Islet precursor cell (in vitro differentiated cells): ENCODE measurements at places on chromosomes 6 and 20.
A peak's percentile ranks its signal among the peaks of the same experiment; 100 is the strongest.

DNA sequence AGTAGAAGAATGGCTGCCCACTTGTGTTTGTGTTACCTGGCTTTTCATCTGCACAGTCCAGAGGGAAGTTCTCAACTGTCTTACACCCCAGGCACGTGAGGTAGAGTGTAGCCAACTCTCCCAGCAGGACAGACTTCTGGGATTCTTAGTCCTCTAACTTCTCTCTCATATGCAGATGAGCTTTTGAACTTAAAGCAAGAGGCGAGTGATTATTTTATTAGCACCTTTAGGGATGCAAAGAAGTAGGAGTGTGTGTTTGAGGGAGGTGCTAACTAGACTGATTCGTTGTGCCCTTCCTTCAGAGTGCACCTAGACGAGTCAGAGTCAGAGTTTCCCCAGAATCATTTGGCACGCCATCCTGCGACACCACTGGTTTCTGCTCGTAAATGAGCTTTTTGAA, 10.8 kb downstream of the CDYL start:
- no peak for DNase-seq

DNA sequence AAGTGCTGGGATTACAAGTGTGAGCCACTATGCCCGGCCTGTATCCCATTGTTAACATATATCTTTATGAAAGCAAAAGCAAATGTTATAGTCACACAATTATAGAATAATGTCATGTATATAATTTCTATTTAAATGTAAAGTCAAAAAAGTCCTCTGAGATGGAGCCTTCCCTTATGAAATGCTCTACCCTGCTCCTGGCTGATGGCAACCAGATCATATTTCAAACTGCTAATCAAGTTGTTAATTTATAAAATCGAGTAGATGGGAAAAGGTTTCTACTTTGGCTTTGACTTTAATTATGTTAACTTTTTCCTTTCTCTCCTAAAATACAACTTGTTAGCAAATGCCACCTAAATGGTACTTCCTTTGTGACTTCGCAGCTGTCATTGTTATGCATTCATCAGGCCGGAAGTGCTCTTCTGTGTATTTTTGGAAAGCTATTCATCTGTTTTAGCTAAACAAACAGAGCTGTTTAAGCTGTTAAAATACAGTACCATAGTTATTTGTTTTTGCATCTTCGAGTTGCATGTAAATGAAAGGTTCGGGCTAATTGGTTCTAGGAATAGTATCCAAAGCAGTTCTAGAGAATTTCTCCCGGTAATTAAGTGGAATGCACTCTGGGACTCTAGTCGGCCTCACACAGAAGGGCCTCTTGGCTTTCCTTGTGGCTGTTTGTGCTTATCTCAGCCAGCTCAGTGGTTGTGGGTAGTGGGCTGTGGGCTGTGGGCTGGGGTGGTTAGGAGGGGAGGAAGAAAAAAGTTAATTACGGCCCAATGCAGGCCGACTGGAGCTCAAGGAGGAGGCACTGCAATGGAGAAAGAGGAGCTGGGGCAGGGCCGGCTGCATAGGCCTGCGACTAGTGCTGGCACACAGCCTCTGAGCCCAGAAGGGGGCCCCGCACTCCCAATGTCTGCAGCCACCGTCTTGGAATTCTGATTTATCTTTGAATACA, 34.8 kb downstream of the SLC35D3 start:
- peak; percentile 74 for DNase-seq

DNA sequence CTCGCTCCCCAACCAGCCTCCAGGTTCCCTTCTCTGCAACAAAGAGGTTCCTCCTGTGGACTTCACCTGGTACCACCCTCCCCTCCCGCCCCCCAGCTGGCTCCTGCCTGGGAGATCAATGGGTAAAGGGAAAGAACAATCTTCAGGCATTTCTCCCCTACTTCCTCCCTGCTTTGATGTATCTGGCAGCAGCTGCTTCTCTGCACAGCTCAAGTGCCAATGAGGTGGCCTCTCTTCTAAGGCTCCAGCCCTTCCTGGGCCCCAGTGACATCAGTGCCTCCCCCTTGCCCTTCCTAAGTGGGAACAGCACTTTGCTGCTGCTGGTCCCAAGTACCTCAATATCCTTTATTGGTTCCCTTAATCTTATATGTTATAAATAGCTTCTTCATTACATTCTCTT, 23.5 kb downstream of the MOCS1 start:
- no peak for DNase-seq

DNA sequence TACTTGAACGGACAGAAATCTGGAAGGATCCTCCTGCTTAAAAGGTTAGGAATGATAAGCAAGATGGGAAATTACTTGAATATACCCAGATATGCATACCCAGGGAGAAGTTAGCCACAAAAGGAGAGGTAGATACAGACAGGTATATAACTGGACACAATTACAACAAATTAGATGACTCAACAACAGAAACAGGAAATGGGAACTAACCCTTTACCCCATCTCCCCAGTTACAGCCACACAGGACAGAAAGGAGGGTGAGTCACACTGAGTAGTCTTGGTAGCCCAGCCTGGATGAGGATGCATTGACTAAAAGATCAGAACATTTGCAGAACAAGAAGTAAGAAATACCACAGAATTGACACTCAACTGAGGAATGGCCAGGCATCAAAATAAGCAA, 61.2 kb downstream of the C6orf52 start:
- peak; percentile 91 for DNase-seq

DNA sequence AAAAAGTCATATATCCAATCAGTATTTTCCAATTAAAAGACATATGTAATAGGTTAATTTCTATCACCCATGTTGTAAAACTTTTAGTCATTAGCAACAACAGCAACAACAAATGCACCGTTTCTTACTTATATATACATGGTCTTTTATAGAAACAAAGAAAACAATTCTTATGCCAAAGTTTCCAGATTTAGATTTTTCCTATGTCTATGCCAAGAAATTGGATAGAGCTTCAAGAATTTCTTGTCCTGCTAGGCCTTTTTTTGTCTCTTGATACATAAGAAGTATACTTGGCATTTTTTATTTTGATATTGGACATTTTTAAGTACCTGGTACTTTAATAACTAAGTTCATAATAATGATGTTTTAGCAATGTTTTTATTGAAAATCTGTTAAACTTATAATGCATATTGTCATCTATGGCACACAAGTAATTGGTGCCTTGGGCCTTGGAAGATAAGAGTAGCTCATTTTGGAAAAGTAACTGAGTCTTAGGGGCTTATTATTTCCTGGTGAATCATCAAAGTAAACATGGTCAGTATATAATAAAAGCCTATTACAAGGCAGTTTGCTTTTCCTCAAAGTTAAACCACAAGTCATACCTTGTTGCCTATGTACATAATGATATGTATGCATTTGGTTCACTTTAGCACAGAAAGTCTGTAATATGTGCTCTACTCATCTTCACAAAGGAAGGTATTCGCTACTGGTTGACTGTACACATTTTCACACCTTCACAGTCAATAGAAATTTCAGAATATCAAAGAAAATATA, 10.1 kb upstream of the FRK start:
- DNase-seq: no peak

- DNase-seq: no peak
Measured at GRCh38 chr20:62482146-62482809, 6.5 kb upstream of the GATA5 start.

- no peak for DNase-seq
Measured at GRCh38 chr6:91106083-91106482, 519.2 kb upstream of the MAP3K7 start.

- DNase-seq: no peak
Measured at GRCh38 chr20:32380745-32381144, 22.6 kb downstream of the ASXL1 start.

DNA sequence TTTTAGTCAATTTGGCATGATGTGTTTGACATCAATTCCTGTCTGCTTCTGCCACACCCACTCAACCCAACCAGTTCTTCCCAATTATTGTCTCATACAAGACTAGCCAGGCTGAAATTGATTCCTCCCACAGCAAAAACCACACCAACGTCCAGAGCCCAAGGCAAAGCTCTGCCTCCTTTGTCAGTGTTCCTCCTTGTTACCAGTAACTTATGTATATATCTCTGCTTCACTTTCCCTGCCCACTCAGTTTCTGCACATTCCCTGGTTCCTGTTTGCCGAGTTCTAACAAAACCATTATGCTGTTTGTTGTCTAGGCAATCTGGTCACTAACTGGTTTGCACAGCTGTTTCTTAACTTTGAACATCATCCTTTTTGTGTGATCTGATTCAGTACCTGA, 547.9 kb upstream of the PTCHD4 start:
- peak; percentile 57 for DNase-seq

DNA sequence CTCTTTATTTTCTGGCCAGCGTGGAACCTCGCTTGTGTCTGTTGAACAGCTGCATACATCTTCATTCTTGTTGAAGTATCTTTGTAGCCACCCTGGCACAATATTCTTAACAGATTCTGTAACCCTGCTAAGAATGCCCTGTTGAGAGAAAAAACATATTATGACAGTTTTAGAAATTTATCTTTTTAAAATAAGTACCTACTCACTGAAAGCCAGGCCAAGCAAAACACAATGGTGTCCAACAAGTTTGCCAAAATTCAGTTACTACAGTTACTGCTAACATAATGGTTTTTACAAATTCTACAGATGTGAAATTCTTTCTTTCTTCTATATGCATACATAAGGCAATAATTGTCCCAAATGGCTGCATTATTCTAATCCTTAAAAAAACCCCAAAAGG, 18.2 kb downstream of the NUP153 start:
- no peak for DNase-seq

GRCh38 chr6:17115251-17116116, 13.6 kb downstream of the STMND1 start:
- peak; percentile 81 for DNase-seq
